Thoracic aorta (tissue), 2 donors: ENCODE measurements at places on chromosomes 11 and 22.

GRCh38 chr11:96229354-96229977 is 113.5 kb downstream of the MAML2 start:
- DNase-seq, result no peak

- DNase-seq, result no peak
Measured at GRCh38 chr11:124961972-124962609, 8.1 kb downstream of the CCDC15 start.

GRCh38 chr22:48104102-48104738 is 1341.8 kb downstream of the TBC1D22A start:
- no peak for DNase-seq

DNA sequence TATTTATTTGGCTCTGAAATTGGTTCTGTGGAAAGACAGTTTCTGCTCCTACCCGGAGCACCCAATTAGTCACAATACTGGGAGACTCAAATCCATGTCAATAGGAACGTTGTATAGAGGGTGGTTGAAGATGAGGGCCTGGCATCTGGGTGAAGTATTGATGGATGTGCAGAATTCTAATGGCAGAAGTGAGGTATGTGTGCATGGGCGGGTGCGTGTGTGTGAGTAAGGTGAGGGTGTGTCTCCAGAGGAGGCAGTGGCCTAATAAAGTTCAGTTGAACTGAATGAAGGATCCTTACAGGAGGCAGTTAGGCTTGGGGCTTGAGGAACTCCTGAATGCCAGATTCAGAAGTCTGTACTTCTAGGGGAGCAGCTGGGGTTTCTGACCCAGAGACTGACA is 71.8 kb upstream of the B3GAT1 start:
- DNase-seq, result no peak

GRCh38 chr22:27726686-27727449 is 74.7 kb downstream of the MN1 start:
- DNase-seq, result no peak

DNA sequence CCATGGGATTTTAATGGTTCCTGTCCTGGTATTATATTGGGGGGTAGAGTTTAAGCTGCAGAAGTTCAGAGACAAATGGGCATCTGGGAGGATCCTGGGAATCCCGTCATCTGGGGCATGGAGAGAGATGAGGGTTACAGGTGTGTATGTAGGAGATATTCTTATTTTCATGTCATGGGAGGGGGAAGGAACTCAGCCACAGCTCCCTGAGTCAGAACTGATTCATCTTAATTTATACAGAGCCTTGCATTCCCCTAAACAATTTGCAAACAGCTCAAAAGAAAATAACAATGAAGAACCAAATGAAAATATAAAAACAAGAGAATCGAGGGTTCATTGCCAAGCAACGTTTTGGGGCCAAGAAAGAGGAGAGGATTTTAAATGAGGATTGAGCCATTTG is 155.9 kb upstream of the TBCEL start:
- DNase-seq, result no peak

GRCh38 chr11:95605271-95605940 is 184.2 kb downstream of the FAM76B start:
- no peak for DNase-seq

GRCh38 chr11:39960206-39960605 is 1499.2 kb downstream of the LRRC4C start:
- no peak for DNase-seq

- DNase-seq, result no peak
Measured at GRCh38 chr11:10350334-10350733, 45.5 kb downstream of the ADM start.

GRCh38 chr11:121110871-121111724 is 10.1 kb downstream of the TECTA start:
- DNase-seq, result no peak
